Dermis blood vessel endothelial cell (primary cell): ENCODE measurements at places on chromosomes 4 and X.

DNA sequence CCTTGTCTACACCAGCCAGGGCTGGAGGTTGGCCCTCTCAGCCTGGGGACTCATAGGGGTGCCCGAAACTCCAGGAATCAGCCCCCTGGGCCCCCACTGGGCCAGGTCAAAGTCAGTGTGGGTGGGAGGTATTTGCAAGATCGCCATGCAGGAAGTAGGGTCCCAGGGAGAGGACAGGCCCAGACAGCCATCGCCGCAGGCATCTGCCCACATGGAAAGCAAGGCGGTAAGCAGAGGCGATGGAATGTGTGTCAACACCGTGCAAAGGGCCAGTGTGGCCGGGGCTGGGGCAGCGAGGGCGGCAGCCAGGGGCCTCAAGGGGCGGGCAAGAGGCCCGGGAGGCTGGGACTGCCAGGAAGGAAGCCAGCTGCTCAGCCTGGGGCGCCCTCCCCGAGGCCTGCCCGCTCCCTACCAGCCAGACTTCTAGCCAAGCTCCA is 19.3 kb upstream of the DUSP9 start:
- no peak for DNase-seq

DNA sequence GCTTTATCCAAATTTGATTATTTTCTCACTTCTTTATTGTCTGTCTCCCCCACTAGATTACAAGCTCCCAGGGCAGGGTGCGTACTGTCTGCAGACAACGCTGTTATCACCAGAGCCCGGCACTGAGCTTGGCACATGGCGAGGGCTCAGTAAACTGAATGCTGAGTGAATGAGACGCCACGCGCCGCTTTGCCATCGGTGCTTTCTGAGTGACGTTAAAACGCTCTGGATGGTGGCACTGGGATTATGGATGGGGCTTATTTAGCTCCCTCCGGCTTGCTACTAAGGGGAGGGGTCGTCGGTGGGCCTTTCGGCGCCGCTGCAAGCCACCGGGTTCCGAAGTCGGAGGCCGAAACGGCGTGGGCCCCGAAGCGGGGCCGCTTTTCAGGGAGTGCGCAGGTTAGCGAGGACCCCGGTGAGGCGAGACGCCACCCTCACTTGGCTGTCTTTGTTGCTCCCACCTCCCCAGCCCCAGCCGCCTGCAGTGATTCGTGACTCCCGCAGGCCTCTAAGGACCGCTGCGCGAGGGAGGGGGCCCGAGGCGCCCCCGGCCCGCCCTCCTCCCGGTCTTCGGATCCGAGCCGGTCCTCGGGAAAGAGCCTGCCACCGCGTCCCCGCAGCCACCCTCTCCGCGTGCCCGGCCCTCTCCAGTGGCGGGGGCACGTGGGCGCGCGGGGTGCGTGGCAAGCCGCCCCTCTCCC is 569 bp upstream of the FHL1 start:
- no peak for DNase-seq

DNA sequence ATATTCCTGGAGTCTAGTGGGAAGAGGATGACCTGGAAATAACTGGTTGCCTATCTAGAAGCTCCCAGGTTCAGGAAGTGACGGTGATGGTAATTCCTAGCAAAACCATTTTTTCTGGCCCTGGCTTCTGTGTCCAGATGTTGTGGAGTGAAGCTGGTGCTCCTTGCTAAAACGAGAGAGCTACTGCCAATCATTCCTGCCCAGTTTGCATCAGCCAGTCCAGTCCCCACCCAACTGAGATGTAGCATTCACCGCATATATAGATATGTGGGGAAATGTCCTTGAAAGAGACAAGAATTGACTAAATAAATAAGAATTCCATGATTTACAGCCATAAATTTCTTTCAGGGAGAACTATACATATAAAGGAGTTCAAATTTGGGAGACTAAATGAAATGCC is 6.3 kb downstream of the HPGDS start:
- DNase-seq, result no peak

DNA sequence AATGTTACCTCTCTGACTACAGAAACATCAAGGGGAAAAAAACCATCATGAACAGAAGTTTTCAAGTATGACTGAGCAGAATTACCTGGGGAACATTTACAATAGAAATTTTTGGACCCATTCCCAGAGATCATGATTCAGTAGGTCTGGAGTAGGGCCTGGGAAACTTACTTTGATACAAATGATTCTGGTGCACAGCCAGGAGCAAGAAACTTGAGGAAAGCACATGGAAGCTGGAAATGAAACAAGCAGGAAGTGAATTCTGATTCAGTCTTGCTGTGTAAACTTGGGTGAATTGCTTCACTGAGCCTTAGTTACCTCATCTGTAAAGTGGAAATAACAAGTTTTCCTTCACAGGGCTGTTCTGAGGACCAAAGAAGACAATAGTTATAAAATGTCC is 192.5 kb upstream of the TAPT1 start:
- DNase-seq, result peak; percentile 99

- no peak for DNase-seq
These were observed 8.0 kb downstream of the RPL34 start for GRCh38 chr4:108628411-108628810.

- DNase-seq, result no peak
These were observed 72.9 kb downstream of the ADAMTS3 start for GRCh38 chr4:72496119-72496518.

DNA sequence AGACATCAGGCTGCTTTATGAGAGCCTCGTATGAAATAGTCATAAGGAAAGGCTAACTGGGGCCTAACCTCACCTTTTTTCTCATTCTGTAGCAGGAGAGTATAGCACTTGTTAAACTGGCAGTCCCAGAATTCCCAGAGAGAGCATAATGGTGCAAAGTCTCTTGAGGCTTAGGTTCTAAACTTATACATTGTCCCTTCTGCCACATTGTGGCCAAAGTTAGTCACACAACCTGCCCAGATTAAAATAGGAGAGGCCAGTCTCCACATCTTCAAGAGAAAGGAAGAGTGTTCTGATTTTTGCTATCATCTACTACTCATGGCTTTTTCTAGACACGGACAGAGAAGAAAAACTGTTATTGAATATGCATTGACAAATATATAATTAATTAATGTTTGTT is 1588.9 kb upstream of the PCDH7 start:
- DNase-seq, result no peak
